ENCODE measurements at places on chromosomes 5 and 9.

- DNase-seq = no peak
Measured at GRCh38 chr5:116037236-116037822, 5.1 kb downstream of the ARL14EPL start.

- no peak for DNase-seq
Measured at GRCh38 chr5:6087576-6087975, 290.8 kb downstream of the MED10 start.

DNA sequence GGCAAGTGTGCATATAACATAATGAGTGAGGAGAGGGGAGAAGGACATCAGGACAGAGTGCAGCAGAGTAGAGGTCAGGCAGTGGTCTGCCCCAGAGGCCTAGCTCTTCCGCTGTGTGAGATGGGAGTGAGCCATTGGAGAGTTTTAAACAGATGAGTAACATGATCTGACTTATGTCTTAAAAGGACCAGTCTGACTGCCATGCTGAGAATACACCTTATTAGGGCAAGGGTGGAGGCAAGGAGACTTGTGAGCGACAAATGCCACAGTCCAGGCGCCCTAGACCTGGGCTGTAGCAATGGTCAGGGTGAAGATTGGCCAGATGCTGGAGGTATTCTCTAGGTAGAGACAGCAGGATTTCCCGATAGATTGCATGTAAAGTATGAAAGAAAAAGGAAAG is 83.1 kb downstream of the WWC1 start:
- DNase-seq = no peak

DNA sequence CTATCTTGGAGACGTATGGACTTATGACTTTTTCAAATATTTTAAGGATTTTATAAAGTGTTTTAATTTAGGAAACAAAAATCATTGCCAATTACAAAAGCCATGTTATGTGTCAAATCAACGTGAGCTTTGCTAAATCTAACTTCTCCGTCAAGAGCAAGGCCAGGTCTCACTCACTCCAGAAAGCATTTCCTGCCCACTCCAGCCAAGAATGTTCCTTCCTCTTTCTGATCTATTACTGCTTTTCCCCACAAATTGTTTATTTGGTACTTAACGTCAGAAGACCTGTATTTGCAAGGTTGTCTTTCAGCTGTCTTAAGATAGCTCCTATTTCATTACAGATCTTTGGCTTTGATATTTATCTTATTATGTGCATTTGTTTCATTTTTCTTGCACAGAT is 193.5 kb upstream of the HAPLN1 start:
- no peak for DNase-seq

DNA sequence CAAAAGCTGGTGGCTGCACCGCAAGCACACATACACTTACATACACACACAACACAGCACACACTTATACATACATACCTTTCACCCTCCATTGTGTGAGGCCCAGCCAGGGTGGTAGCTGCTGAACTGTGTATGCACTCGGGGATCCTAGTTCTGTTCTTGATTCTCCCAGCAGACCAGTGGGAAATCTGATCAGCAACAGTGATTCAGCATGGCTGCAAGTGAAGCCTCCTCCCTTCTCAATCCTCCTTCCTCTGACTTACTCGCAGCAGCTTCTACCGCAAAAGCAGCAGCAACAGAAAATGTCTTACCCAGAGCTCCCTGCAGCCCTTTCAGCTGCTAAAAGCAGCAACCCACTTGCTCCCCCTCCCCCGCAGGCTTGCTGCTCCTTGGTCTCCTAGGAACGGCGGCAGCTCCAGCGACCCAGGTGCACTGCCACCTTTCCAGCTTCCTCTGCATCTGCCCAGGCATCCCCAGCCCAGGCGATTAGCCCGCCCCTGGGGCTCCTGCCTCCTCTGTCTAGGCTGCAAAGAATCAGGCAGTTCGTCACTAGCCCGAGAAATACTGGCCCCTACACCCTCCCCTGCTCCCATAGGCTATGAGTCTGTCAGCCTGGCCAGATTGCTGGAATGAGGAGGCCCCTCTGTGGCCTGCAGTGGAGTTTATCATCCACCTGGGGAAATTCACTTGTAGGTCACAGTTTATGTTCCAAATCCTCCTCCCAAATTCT is at the start of gene KLHL3:
Gene KLHL3 (minus strand): TSS at position 535 of the 730 bp plus-strand sequence. CDS start 443 bp downstream, at position 92.
- DNase-seq = peak; percentile 8

DNA sequence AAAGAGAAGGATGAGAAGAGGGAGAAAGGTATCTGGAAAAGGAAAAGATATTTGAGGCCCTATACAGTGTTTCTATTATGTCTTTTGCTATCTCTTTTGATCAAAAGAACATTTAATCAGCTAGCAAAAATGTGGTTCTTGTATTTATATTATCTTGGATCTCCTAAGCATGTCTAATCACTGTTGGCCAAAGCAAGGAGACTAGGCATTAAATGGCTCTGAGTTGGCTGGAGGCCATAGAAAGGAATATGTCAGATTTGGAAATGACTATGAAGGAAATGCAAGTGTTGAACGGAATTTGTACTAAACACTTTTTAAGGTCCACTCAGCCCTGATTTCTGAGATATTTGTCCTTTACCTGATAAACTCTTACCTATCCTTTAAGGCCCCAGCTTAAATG is 22.4 kb upstream of the THG1L start:
- no peak for DNase-seq

DNA sequence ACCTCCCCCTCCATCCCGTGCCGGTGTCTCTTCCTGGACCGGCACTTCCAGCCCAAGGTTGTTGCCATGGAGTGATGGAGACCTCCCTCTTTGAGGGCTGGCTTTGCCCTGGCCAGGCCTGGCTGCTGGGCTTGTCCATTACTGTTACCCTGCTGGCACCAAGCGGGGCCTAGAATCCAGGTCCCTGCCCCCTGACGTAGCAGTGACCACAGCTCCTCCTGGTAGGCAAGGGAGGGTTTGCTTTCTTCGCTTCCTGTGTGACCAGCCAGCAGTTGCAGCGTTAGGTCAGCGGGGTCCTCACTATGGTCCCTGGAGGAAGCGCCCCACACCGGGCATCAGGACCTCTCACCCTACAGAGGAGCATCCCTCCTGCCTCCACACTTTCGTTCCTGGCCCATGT is 146.7 kb upstream of the COL5A1 start:
- DNase-seq = no peak

GRCh38 chr9:136995772-136996311 is 526 bp downstream of the CLIC3 start:
- peak; percentile 94 for DNase-seq

DNA sequence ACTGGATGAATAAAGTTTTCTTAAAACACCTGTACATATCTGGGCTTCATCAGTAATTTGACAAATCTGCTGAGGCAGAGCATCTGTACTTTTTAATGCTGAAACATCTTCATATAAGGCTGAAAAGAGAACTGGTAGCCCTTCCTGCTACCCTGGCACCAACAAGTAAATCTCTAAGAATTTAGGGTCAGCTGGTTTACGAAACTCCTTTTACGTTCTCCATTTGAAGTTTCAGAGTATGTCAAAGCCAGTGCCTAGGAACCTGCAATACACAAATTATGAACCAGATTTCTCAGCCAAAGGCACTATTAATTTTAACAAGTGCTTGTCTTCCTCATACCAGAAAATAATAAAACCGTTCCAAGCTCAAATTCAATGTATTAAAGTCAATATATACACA is 3.8 kb downstream of the ZFAND5 start:
- DNase-seq = no peak

GRCh38 chr5:72366324-72366976 is 46.3 kb downstream of the PTCD2 start:
- peak; percentile 26 for DNase-seq

- no peak for DNase-seq
Measured at GRCh38 chr5:31986101-31986500, 188.0 kb downstream of the GOLPH3 start.

GRCh38 chr5:103918668-103919367 is 356.2 kb upstream of the NUDT12 start:
- no peak for DNase-seq

DNA sequence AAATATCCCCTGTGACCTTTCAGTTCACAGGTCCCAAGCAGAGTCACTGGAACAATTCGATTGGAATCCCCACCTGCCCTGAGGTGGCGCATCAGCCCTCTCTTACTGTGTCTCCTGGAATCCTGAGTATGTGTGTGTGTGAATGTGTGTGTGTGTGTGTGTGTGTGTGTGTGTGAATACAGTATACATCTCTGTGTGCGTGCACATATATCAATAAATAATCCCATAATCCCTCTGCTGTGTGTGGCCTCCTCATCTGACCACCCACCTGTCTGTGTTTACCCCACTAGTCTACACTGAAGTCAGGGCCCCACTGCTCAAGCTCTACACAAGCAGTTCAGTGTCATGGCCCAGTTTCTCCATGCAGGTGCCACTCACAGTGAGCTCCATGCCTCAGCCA is 187.4 kb downstream of the ERCC6L2 start:
- DNase-seq = no peak

DNA sequence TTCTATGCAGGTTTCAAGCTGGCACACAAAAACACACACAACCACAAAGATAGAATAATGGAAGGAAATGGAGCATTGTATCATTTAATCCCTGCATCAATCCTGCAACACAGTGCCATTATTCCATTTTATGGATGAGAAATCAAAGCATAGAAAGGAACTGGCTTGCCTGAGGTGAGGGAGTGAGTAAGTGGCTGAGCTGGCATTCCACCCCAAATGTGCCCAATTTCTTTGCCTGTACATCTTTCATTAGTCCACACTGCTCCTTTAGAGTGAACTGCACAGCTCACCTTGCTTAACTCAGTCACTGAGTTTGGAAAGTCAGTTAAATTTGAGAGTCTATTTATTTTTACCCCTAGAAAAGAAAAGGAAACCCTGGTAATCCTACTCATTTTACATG is 28.9 kb downstream of the ZNF366 start:
- no peak for DNase-seq

DNA sequence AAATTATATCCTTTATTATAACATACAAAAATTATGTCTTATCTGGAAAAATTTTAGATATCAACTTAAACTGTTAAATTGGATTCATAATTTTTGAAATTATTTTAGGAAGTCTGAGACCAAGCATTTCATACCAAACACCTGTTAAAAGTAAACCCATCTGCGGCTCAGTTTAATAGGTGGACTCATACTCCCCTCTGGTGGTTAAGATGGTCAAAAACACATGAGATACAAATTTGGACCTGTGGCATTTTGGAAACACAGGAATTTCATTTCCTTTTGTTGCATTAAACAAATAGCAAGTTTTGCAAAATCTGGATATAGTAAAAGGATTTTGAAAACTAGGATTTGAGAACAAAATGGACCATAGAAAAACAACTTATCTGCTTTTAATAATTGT is 53.7 kb downstream of the RGMB start:
- DNase-seq = no peak

GRCh38 chr5:143274952-143275351 is 128.5 kb downstream of the NR3C1 start:
- no peak for DNase-seq

Data from H54 (cell line).